KBM-7 (cell line): ENCODE measurements at places on chromosomes 4 and X.

- DNase-seq, result no peak
Measured at GRCh38 chr4:74284053-74284452, 24.2 kb upstream of the EPGN start.

- no peak for DNase-seq
Measured at GRCh38 chr4:6023731-6024130, 5.5 kb upstream of the C4orf50 start.

DNA sequence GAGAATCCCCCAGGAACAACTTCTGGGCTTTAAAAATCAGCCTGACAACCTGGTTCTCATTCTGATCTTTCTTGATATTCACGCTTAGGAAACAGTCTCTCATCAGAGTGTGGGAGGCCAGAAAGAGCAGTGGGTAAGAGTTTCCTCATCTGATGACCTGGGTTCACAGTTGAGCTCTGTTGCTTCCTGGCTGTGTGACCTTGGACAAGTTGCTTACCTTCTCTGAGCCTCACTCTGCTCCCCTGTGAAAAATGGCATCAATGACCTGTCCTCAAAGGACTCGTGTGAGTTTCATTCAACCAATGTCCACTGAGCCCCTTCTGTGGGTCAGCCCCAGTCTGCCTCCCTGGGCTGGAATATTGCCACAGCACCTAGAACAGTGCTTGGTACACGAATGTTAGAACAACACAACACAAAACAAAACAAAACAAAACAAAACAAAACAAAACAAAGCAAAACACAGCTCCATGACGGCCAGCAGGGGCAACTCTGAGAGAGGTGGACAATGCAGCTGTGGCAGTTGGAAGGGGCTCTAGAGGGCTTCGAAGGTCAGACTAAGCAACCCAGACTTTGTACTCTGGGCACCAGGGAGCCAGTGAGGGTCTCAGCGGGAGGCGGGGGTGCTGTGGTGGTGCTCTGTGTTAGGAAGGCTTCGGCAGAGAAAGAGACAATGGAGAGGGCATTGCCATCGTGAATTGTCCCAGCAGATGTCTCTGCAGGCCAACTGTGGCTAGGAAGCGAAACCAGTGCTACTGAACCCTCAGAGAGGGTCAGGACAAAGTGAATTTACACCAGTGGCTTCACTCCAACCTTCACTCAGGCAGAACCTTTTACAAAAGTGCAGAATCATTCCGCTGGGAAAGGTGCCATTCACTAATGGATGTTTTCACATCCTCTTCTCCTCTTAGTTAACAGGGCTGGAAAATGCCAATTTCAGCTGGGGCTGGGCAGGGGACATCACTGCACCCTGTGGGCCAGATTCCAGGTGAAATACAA is 14.3 kb upstream of the C4orf50 start:
- DNase-seq, result no peak

GRCh38 chrX:155179346-155179997 is 36.8 kb upstream of the VBP1 start:
- DNase-seq, result peak; percentile 37

DNA sequence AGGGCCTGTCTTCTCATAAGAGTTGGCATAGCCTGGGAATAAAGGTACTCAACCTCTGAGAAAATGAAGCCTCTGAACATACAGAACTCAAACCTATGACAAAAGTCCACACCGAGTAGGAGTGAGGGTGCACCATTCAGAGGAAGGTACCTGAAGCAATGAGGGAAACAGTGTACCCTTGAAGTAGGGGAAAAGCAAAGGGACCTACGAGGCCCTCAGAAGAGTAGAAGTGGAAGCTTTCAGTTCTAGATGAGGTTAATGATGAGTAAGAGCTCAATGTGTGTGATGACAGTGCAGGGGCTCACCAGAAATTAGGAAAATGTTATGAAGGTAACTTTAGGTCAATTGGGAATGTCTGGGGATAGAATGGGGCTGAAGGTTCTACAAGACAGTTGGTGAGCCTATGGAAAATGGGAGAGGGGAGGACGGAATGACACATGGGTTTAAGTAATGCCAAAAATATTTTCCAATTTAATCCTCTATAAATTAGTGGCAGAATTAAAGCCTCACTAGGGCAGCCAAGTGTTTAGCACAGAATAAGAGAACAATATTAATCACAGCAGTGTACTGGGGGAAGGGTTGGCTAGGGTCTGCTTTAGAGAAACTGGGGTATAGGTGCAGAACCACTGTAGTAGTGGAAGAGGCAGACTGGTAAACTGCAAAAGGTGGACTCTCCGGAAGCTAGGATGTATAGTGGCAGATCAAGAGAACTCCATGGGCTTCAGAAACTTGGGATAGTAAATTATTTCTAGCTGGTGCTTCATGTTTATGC is 39.8 kb downstream of the RAB33A start:
- no peak for DNase-seq

- DNase-seq, result no peak
Measured at GRCh38 chr4:169376421-169376820, 105.7 kb upstream of the SH3RF1 start.

- no peak for DNase-seq
Measured at GRCh38 chr4:175470131-175470530, 341.9 kb downstream of the GPM6A start.

DNA sequence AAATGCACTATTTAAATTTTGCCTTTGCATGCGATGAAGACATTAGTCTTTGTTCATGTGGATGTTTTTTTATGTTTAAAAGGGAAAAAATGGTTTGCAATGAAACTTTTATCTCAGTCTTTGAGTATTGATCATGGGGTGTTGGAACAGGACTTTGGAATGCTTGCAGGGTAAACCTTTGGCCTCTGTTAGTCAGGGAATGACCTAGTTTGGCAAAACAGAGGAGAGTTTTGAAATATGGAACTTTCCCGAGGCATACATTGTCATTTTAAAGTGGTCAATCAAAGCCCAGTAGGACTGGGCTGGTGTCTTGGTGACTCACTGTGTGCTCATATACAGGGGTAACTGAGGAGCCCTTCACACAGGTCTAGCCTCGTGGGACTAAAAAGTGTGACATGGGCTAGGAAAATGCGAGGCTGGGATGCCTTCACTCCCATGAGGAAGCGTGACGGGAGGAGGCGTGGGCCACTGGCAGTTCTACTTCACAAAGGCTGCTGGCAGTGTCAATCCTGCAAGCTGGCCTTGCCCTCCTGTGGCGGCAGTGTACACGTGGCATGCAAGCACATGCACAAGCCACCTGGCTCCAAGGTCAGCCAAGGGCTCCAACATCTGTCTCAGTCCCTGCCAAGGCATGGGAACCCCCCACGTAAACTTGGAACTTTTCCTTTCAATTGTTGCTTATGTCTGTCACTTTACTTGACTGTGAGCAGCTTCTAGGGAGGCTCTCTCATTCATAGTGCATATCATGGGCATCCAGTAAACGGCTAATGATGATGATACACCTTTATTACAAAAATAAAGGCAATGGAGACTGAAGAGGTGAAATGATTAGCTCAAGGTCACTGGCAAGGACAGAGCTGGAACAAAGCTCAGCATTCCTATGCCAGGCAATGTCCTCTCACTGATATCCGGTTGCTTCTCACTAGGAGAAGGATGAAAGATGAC is 5.2 kb upstream of the F11 start:
- DNase-seq, result no peak

GRCh38 chrX:154488336-154489075 is 1.9 kb downstream of the SLC10A3 start:
- DNase-seq, result no peak

GRCh38 chr4:162116095-162116779 is 47.6 kb downstream of the FSTL5 start:
- no peak for DNase-seq

- DNase-seq, result no peak
Measured at GRCh38 chrX:47226071-47226470, 6.7 kb upstream of the USP11 start.

DNA sequence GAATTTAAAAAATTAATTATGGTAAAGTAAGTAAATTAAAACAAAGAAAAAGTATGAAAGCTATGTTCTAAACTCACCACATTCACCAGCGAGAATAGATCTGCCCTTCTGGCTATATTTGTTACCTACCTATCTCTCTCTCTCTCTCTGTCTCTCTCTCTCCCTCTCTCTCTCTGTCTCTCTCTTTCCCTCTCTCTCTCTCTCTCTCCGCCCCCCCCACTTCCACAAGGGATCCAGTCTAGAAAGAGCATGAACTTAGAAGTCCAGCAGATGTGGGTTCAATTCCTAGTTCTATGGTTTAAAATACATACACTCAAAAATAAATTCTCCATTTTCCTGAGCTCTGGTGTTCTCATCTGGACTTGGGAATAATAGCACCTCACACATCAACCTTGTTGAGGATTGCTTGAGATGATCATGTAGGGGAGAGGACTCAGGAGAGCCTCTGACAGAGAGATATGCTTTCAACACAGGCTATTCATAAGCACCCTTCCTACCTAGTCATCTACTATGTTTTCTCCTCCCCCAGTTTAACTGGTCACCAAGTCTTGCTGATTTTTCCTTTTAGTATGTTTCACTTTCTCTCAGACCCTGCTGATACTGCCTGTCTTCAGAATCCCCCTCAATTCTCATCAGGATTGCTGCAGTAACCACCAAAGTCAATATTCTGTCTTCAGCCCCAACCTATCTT is 64.7 kb downstream of the SLC7A11 start:
- no peak for DNase-seq

- no peak for DNase-seq
Measured at GRCh38 chr4:16021804-16022560, 59.0 kb upstream of the FGFBP2 start.

- peak; percentile 71 for DNase-seq
Measured at GRCh38 chr4:101258883-101259282, 88.4 kb downstream of the PPP3CA start.

DNA sequence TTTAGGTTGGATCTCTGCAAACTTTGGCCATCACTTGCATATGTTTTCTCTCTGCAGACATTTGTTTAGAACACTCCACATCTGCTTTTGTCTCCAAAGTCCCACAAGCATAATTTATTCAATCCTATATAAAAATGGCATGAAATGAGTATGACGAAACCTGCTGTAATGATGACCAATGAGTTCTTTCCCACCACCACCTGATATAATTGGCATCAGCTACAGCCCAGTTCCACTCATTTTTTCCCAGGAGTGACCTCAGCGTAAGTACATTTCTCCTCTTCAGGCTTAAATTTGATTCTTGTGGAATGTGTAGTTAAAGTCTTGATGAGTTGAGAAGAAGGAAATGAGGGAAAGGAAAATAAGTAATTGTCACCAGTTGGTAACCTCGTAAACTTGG is 205.1 kb downstream of the AWAT2 start:
- DNase-seq, result no peak

DNA sequence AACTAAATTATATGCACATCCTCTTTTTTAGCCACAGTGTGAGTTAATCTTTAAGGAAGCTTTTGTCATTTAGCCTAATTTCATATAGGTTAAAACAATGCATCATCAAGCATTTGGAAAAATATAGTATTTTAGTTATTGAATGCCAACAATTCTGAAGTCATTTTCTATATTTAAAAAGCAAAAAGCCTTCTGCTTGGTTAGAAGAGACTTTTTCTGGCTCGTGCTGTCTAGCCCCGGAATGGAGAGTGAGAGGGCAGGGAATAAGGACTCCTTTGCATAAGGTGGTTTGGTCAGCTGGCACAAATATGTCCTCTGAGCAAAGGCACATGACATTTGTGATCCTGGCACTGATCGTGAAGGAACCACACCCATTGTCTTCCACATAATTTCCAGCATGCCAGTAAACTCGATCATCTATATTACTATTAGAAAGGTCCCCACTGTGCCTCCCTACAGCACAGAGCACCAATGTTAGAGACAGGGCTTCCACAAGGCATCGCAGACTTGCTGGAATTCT is 393.7 kb upstream of the INTU start:
- no peak for DNase-seq

- DNase-seq, result no peak
Measured at GRCh38 chrX:85630901-85631300, 251.4 kb upstream of the POF1B start.

- DNase-seq, result peak; percentile 79
Measured at GRCh38 chr4:8079031-8079885, 79.4 kb downstream of the ABLIM2 start.

DNA sequence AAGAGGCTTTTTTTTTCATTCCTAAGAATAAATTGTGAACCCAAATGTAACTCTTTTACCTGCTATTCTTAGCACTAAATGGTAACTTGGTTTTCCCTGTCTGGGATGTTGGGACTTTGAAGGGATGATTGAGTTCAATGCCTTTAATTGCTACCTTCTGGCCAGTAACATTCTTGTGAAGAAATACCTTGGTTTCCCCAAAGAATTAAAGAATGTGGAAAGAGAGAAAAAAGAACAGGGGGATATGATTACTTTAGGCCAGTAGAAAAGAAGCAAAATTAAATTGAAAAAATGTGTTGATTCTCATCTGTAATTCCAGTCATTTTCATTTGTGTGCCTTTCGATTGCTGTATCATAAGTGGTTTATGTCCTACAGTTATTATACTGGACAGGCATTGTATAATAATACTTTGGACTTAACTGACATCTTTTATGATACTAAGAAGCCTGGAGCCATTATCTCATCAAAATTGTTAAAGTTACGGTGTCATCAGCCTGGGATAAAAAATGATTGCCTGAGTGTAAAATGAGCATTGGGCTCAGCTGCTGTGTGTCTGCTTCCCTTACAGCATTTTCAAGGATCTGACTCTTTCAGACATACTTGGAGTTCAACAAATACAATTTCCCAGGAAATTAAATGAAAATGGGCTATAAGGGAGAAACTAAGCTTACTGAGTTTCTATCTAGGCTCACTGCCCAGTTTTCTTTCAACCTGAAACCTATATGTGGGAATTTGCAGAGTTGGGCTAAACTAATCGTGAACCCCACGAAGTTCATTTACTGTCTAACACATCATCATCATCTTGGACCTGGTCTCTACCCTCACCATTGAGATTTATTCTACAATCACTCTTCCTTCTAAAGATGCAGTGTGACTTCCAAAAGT is 146.3 kb downstream of the SHROOM3 start:
- no peak for DNase-seq

DNA sequence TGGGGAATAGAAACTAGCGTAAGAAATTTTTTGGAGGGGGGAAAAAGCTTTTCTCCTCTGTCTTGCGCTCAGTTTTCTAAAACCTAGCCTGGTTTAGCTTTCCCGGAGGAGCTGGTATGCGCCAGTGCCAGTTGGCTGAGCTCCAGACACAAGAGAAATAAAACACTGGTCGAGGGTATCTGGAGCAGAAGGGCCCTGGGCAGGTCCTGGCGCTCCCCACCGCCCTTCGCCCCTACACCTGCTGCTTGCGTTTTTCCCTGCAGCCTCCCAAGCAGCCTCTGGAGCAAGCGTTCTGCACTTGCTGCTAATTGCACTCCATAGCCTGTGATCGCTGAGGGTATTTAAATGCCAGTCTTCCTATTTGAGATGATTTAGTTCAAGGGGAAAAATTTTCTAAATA is 816 bp downstream of the EREG start:
- DNase-seq, result no peak

- no peak for DNase-seq
Measured at GRCh38 chr4:159055833-159056232, 47.0 kb upstream of the RAPGEF2 start.
